ENCODE measurements at places on chromosomes 13 and 19.

DNA sequence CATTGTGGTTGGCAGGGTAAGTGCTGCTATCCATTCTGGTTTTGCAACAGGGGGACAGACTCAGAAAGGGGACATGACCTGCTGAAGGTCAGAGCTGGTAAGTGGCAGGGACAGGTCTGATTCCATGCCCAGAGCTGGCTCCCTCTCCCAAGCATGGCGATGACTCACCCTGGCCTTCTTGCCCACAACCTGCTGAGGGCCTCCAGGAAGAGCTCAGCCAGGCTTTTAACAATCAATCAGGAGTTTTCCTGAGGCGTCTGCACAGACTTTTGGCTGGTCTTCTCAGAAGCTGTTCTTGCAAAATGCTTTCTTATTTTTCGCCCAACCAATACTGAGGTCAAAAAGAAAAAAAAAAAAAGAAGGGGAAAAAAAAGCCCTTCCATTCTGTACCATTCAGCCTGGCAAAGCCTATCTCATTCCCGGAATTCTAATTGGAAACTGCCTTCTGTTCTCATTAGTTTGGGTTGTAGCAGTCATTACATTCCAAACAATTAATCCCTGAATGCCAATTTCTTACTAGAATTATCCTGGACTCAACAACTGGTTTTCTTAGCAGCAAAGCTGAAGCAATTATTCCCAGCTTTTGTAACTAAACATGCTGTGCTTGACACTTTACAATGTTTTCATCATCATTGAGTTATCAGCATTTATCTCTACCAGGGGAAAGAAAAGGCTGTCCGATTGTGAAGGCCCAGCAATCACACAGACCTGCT lies 17.7 kb downstream of the SIAH3 start:
- no peak for DNase-seq

DNA sequence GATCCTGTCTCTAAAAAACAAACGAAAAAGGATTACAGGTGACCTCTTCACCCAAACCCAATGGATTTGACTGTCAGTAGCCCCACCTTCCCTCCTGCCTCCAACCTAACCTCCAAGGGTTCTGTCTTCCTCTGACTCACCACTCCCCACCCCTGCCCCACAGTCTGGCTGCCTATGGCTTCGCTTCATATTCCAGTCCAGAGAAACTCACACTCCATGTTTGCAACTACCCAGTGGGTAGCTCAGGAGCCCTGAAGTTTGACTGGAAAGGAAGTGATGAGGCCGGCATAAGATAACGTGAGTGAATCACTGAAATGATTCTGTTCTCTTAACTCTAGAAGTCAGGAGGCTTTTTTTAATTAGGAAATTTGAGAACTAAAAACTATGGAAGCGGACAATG lies 303.9 kb downstream of the FOXO1 start:
- DNase-seq, result no peak

DNA sequence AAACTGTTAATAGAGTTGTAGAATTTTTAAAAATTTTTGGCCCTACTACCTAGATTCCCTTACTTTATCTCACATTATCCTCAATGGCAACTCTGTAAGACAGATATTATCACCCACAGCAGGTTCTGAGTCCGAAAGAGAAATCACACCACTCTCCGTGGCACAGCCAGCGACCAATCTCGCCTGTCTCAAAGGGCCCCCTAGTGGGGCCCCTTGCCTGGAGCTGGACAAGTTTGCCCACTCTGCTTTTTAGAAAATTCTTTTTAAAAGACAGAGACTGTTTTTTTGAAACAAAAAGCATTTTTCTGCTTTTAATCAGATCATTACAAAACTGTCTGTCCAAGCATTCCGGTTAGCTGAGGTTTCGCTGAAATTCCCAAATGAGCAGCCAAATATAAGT lies 21.7 kb downstream of the PHF11 start:
- DNase-seq, result no peak

DNA sequence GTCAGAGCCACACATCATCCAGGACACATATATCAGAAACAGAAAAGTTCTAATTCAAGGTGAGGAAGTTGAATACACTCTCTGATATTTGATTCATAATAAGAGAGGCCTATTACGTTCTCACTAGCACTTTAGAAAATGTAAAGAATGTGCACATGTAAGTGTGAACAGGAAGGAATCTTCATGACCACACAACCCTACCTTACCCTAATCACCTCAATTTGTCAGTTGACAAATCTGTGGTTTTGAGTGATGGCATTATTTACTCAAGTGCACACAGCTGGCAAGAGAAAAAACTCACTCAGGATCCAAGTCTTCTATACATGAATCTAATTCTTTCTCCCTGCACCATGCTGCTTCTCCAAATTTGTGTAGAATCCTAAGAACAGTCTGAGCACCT lies 445.8 kb downstream of the SUCLA2 start:
- no peak for DNase-seq

DNA sequence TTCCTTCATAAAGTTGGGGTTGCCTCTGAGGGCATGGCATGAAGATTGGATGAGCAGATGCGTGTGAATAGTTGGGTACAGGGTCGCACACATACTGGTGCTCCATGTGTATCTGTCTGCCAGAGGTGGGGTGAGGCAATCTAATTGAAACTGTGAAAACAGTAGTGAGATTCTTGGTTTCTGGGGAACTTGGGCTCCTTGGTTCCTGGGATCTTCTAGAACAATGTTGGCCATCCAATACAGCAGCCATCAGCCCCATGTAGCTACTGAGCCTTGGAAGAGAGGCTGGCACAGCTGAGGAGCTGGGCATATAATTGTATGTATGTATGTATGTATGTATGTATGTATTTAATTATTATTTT lies 616 bp downstream of the FCHO1 start:
- DNase-seq, result no peak
